ENCODE measurements at places on chromosomes 1 and 21.

DNA sequence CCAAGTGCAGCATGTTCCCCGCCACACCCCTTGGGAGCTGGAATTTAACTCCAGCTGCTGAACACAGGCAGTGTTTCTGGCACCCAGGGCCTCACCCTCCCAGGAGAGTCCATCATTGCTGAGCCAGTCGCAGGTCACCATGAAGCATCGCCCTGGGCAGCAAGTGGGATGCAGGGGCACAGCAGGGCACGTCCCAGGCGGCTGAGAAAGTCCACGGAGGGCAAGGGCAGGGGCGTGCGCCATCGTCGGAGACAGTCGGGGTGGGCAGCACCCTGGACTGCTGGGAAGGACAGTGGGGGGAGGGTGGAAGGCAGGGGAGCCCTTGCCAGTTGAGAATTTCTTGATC is 69.2 kb upstream of the PDE9A start:
- DNase-seq, result no peak

DNA sequence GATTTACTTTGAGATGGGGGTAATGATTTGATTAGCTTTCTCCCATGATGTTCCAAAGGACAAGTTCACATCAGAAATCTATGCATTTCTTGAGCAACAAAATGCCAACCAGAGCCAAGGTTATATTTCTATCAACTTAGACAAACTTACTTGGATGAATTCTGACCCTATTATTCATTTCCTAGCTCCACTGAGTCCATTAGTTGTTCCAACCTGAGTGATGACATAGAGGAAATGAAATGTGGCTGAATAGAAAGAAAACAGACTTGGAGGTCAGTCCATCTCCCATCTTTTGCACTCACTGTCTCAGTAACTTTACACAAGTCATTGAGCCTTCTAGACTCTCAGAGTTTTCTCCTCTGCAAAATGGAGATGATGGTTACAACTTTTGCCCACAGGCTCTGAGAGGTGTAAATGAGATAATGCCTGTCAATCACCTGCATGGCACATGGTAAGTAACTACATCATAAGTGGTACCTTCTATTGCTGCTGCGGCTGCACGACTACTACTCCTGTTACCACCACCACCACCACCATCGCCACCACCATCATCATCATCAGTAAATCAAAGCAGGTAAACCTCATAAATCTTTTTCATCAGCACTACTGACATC is 98.2 kb downstream of the PTPN14 start:
- DNase-seq, result no peak

DNA sequence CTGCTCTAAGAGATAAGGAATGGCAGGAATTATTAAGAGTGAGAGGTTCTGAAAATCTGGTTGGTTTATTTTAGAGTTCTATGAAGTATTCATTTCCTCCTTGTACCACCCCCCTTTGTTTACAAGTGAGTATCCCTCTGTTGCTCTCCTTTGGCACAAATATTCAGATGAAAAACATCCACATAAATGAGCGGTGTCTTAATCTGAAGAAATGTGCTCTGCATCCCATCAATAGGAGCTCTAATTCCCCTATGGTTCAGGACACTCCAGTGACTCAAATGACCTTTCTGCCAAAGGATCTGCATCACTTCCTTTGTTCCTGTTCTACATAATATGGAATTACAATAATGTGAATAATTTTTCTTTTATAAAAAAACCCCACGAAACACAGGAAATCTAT is 16.6 kb downstream of the DDAH1 start:
- DNase-seq, result no peak

DNA sequence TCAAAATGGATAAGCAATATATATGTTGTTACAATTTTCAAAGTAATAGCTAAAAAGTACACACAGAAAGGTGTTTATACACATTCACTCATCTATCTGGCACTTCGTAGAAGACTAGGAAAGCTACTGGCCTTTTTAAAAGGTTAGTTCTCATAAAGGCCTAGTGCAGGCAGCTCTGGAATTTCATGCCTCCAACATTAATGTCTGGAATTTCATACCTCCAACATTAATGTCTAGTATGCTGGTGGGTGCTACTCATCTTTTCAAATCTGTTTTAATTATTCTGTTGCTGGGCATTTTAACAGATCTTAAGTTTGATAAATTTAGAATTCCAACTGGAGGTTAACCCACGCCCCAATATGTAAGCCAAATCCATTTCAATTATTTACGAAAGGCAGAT is 124.2 kb downstream of the AKT3 start:
- DNase-seq, result no peak

GRCh38 chr1:53442299-53442698 is 16.9 kb upstream of the DMRTB1 start:
- DNase-seq, result no peak

DNA sequence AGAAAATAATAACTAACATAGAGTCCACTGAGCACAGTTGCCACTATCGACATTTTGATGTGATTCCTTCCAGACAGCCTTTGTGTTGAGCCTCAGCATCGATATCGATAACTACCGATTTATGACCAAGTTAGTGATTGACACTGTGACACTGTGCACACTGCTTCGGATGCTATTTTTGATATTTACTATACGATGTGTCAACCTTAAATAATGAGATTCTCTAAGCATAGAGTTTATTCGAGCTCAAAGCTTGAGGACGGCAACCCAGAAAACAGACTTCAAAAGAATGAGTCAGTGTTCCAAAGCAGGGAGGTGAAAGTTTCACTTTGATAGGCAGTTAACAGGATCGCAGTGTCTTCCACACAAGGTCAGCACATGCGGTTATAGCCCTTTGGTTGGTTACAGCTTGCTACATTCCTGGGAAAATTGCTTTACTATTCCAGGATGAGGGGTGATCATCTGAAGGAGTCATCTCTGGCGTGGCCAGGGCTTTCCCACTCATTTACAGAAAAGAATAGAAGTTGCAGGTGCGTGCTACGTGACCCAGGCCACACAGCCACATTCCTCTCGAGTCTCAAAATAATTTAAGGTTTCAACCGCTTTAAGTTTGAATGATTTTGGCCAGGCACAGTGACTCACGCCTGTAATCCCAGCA is 53.6 kb upstream of the EFHD2 start:
- no peak for DNase-seq

GRCh38 chr1:152501704-152502103 is 8.9 kb upstream of the LCE5A start:
- no peak for DNase-seq

DNA sequence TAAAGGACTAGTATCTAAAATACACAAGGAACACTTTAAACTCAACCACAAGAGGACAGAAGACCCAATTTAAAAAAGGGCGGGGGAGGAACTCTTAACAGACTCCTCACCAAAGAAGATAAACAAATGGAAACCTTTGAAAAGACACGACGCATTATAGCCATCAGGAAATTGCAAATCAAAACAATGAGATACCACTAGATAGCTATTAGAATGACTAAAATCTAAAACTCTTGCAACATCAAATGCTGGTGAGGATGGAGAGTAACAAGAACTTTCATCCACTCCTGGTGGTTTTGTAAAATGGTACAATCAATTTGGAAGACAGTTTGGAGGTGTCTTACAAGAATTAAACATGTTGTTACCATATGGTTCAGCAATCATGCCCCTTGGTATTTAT is 708.2 kb downstream of the BRINP3 start:
- no peak for DNase-seq

DNA sequence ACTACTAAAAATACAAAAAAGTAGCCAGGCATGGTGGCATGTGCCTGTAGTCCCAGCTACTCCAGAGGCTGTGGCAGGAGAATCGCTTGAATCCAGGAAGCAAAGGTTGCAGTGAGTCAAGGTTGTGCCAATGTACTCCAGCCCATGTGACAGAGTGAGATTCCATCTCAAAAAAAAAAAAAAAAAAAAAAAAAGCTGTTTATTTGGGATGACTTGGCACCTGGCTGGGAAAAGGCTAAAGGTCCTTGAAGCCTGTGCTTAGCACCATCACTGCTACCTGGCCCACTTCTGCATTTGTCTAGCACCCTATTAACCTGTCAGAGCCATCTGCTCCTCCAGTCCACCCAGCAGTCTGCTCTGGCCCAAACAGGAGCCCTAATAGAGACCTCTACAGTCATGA is 25.0 kb downstream of the PRDX6 start:
- DNase-seq, result no peak

- peak; percentile 28 for DNase-seq
These were observed 9.2 kb downstream of the RPS6KA1 start for GRCh38 chr1:26538480-26539412.

DNA sequence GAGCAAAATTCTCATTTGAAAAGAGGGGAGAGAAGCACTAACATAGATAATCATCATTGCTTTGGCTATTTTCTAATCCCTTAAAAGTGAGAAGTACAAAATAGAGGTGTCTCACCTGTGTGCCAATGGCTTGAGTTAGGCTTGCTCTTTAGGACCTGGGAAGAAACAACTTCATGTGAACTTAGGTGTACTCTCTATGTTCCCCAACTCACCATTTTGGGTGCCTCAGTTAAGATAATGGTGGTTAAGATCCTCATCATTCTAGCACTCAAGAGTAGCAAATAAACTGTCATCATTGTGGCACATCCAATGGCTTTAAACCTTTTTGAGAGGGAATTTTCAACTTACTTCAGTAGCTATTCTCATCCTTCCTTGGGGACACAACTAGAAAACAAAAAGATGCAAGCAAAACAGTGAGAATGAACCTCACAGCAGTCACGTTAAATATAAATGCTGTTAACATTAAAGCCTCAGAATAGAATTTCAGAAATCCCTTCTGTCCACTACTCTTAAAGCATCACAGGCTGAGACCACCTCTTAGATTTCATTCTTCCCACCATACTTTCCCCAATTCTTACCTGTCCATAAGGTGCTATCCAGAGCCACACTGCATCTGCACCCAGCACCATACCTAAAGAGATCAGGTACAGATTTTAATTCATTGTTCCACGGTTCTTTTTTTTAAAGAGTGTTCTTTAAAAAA is 1.2 kb downstream of the GAS5 start:
- no peak for DNase-seq

DNA sequence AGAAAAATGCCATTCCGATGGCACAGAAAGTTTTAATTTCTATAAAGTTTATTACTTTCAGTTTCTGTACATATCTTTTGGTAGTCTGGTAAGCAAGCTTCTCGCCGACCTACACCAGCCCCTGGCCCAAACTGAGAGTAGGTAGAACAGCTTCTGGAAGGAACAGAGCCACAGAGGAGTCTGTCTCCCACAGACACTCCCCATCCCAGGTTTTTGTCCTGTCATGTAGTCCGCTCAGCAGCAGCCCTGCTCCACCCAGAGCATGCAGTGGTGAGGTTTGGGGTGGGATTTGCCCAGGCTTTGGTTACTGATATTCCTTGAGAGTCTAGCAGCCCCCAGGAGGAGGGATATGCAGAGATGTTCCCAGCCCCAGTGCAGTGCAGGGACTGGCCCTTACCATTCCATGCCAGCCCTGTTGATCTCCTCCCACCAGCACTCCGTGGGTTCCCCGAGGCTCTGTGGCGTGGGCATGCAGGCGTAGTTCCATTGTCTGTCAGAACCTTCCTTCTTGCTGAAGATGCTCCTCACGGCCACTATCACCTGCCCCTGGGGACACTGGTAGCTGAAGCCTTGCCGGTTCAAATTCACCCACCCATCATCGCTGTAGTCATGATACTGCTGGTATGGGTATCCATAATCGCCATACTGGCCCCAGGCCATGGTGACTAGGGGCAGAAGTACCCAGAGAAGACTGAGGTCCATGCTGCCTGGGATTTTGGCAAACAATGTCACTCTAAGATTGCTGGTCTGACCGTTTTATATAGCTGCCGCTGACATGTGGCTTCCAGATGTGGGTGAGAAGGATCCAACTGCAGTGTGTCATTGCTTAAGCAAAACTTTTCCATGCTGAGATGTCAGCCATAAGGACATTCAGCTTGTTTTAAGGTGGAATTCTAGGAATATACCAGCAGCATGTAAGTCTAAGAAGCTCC is at the start of gene DPT:
Gene DPT, minus strand, starts transcription at position 734 of the 932 bp plus-strand sequence. Its CDS starts 32 bp downstream, at position 702.
- no peak for DNase-seq

GRCh38 chr21:30044447-30045064 is 104.8 kb upstream of the GRIK1 start:
- DNase-seq, result no peak

DNA sequence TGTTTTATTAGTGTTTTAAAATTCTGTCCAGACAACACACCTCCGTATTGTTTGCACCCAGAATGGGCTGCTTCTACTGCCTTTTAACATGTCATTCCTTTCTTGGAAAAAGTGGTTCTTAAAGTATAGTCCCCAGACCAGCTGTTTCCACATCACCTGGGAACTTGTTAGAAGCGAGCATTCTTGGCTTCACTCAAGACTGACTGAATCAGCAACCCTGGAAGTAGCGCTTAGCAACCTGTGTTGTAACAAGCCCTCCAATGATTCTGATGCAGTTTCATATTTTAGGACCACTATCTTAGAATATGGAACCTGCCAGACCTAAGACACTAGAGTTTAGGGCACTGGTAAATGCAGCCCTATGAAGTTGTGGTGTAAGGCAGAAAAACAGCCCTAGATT is 6.0 kb upstream of the PPIE start:
- no peak for DNase-seq

- DNase-seq, result no peak
These were observed 89.5 kb downstream of the VWA5B1 start for GRCh38 chr1:20380175-20380574.

- DNase-seq, result no peak
These were observed 40.6 kb downstream of the PTP4A2 start for GRCh38 chr1:31897526-31898100.

DNA sequence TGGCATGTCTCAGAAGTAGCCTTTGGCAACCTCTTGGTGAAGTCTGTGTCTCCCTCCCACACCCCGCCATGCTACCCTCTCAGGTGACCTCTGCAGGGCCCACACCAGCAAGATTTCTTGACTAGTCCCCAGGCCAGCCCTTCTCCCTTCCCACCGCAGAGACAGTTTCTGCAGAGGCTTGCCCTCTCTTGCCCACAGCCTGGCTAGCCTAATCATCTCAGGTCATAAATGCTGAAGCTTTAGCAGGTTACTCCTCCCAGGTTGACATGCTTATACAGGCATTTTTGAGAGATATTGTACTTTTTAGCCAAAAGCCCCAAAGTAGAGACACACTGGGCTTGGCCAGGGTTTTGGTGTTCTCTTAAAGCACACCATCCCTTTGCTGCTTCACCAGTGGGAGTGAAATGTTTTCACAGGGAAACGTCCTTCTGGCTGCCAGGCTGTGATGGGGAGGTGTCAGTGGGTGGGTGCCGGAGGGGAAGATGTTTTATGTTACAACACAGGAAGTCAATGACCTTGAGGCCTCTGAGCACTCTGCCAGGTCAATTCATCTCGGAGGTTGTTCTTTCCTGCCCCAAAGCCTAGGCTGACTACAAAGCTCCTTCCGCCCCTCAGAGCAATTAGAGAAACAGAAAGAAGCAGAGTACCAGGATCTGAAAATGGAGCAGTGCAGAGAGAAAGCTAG is 58.5 kb downstream of the STYXL2 start:
- DNase-seq, result no peak

- DNase-seq, result no peak
These were observed 1424.2 kb downstream of the MRPL39 start for GRCh38 chr21:24183077-24183476.

DNA sequence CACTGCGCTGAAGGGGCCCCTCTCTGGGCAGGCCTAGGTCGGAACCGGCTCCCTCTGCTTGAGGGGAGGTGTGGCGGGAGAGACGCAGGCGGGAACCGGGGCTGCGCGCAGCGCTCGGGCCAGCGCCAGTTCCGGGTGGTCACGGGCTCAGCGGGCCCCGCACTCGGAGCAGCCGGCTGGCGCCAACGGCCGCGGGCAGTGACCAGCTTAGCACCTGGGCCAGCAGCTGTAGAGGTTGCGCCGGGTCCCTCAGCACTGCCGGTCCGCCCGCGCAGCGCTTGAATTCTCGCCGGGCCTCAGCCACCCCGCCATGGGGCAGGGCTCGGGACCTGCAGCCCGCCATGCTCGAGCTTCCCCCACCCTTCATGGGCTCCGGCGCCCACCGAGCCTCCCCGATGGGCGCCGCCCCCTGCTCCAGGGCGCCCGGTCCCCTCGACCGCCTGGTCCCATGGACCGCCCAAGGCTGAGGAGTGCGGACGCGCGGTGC is 254.6 kb downstream of the COL11A1 start:
- no peak for DNase-seq
